ENCODE measurements at places on chromosomes 3 and 15. TPM values are rescaled to one million over a fixed set of nuclear protein-coding genes. Genes with fewer than 3 reads are reported as not detected.

The PP2D1 gene
- polyA plus RNA-seq = 0.46 TPM

DNA sequence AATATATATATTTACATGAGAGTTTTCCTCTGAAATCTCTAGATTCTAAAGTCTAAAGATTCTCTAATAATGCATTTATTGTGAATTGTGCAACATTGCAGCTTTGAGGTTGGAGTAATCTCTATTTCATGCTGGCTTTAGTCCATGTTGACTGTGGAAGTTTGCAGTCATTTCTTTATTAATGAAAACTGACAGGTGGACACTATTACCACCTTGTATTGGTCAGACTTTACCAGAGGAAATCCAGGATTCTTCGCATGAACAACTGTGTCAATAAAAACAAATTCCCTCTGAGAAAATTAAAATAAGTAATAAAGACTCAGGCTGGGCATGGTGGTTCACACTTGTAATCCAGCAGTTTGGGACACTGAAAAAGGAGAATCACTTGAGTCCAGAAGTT is 274.1 kb downstream of the SHQ1 start:
- no peak for DNase-seq

GRCh38 chr3:150346981-150347863 is 60.9 kb upstream of the TSC22D2 start:
- no peak for DNase-seq

DNA sequence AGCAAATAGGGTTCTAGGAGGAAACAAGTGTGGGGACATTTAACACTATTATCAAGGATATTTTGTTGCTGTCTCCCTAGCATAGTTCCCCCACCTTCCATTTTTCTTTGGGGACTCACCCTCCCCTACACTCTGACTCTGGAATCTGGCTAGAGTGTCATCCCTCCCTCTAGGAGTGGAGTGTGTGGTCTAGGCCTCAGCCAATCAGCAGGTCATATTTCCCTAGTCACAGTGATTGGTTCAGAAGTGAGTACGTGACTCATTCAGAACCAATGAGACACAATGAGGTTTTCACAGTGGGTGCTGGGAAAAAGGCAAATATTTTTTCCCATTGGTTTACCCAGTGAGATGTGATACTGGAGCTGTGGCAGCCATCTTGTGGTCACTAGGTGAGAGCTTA is 234.4 kb downstream of the SHQ1 start:
- no peak for DNase-seq

GRCh38 chr3:132088291-132088690 is 53.5 kb upstream of the CPNE4 start:
- no peak for DNase-seq

DNA sequence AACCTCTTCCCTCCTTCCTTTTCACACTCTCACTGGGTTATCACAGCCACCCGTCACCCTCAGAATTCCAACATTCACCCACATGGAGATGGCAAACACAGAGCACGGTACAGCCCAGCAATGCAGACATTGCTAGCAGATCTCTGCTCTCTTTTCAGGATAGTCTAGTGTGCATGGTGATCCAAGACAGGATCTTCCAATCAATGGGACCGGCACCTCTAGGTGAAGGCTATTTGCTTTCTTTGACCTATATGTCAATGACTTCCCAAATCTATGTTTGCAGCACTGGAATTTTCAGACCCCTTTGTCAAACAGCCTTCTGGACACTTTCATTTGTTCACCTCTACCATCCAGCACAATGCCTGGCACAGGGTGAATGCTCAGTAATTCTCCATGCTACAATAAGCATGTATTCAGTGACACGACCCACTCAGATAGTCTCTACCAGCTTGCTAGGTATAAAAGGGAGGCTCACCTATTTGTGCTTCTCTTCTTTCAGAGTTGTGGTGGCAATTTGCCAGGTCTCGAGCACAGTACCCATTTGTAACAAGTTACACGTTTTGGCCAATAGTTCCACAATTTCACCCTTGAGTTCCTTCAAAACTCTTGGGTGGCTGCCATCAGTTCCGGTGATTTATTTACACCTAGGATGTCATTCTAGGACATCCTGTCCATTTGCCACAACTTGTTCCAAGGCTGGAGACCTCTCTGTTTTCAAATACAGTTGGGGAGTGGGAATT is 279.1 kb upstream of the ICE2 start:
- no peak for DNase-seq

Data from CD8-positive, alpha-beta memory T cell (primary cell).